ENCODE measurements at places on chromosomes 16 and 17.

GRCh38 chr17:55433029-55433628 is 11.5 kb upstream of the MMD start:
- no peak for DNase-seq

DNA sequence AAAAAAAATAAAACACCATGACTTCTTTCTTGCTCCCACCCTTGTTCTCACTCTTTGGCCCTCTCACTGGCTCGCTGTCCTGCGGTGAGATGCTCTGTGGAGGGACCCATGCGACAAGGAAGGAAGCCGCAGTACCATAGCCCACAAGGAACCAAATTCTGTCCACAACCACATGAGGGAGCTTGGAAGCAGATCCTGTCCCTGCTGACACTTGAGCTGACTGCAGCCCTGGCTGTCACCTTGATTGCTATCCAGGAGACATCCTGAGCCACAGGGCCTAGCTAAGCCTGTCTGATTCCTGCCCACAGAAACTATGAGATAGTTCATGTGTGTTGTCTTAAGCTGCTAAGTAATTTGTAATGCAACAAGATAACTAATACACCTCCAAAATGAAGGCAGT is 4.8 kb upstream of the MT2A start:
- DNase-seq, result no peak

DNA sequence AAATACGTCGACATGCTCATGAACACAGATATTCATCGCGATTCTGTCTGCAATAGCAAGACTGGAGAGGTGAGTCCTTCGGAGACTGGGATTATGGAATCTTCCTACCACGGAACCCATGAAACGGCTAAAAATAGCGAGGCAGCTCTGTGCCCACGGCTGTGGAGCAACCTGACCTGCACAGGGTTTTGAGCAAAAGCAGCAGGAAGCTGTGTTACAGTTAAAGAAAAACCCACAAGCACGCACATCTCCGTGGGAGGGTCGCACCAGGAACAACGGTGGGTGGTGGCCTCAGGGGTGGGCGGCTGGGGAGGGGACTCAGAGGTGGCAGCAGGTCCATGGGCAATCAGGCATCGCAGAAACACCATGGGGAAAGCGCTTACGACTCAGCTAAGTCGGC is 24.8 kb downstream of the SLC38A10 start:
- no peak for DNase-seq

DNA sequence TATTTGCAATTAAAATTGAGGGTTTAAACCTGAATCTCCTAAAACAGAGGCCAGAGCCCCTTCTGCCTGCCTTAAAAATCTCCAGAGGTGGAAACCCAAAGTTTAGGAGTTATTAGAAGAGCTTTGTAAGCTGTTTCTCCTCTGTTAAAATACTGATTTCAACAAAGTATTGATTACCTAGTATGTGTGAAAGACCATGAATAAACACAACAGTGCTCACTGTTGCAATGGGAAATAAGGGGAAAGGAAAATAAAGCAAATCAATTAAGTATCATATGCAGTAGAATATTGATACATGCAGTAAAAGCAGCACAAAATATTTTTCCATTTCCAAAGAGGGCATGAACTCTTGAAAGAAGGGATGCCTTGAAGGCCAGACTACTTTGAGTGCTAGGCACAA is 14.7 kb downstream of the CDR2 start:
- DNase-seq, result no peak

DNA sequence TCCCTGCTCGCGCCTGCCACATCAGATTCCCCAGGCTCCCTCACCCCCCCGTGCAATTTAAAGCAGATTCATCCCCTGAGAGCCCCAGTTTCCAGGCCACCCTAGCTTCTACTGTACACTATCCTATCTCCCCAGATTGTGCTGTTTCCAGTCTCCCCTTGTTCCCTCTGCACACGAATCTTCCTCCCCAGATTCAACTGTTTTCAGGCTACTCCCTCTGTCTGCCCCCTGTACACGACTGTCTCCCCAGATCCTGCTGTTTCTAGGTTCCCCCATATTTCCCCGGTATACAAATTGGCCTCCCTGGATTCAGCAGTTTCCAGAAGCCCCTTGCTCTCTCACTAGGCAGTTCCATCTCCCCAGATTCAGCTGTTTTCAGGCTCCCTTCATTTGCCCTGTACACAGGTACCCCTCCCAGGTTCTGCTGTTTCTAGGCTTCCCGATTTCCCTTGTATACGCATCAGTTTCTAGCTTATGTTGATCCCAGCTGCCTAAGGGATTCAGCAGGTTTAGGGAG is 22.9 kb downstream of the COPZ2 start:
- no peak for DNase-seq

- no peak for DNase-seq
Measured at GRCh38 chr16:27600381-27600780, 50.4 kb downstream of the KATNIP start.

GRCh38 chr17:38867968-38868816 is 1.7 kb upstream of the LASP1 start:
- no peak for DNase-seq

GRCh38 chr16:67443265-67443664 is 12.3 kb downstream of the HSD11B2 start:
- DNase-seq, result no peak

DNA sequence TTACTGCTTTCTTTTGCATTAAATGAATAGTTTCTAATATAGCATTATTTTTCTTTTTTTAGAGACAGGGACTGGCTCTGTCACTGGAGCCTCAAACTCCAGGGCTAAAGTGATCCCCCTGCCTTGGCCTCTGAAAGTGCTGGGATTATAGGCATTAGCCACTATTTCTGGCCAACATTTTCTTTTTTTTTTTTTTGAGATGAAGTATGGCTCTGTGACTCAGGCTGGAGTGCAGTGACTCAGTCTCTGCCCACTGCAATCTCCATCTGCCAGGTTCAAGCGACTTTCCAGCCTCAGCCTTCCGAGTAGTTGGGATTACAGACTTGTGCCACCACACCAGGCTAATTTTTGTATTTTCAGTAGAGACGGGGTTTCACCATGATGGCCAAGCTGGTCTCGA is 2.0 kb upstream of the DUXB start:
- DNase-seq, result no peak

GRCh38 chr17:76437467-76438402 is 15.2 kb downstream of the UBE2O start:
- DNase-seq, result no peak

DNA sequence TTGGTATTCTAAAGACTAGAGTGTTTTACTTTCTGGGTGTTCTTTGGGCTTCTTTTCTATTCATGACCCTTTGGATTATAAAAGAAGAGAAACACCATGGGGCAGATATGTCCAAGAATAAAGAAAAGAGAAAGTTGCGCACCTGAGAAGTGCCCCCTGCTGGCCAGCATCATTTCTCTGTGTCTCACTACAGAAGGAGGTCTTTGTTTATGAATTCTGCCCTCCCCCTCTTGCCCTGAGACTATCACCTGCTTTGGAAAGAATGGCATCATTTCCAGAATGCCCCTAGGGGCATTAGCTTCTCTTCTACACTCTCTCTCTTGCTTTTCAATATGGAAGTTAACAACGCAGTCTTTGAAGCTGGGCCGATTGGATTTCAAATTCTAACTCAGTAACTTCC is 45.0 kb downstream of the CDH13 start:
- DNase-seq, result no peak

DNA sequence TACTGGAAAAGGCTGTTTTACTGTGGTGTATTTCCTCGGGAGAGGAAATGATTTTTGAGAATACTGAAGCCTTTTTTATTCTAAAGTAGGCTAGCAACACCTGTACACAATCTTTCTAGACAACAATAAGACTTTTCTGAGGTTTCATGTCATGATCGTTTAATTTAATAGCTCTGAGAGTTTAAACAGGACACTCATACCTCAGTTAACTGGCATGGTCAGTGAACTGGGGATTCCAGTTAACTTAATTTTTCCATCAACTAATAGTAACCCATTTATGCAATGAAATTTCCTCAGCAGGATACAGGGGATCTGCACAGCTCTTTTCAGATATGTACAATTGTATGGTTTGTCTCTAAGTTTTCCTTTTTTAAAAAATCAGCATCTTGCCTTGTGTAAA is 262.6 kb downstream of the NTN1 start:
- DNase-seq, result no peak

DNA sequence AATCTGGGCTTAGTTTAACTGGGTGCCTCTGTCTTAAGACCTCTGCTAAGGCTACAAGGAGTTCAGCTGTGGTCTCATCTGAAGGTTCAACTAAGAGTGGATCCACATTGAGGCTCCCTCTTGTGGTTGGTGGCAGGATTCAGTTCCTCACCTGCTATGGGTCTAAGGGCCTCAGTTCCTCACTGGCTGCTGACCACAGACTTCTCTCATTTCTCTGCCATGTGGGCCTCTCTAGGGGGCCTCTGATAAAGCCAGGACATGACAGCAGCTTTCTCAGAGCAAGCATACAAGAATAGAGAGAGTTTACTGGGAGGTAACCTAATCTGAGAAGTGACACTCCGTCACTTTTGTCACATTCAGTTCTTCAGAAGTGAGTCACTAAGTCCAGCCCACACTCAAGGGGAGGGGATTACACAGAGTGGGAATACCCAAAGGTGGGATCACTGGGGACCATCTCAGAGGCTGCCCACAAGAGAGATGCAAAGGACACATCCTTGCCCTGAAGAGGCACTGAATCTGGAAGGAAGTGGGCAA is 19.2 kb upstream of the ABAT start:
- DNase-seq, result no peak

- no peak for DNase-seq
Measured at GRCh38 chr17:80961541-80962330, 29.9 kb upstream of the CHMP6 start.

DNA sequence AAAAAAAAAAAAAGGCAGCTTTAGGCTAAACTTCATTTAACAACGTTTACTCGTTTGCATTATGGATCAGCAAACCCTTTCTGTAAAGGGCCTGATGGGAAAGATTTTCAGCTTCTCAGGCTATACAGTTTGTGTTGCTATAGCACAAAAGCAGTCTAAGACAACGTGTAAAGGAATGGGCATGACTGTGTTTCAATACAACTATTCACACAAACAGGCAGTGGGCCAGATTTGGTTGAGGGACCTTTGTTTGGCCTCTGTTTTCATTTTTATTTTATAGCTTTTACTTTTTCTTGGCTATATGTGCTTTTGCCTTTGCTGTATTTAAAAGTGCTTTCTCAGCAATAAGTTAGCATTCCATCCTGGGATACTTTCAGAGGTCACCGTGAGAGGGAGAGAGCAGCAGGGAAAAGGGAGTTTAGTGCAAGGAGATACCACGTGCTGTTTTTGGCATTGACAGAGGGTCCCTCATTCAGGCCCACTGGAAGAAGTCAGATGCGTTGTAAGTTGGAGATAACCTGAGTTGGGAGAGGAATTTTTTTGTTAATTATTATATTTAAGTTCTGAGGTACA is 335.6 kb downstream of the UTP18 start:
- DNase-seq, result no peak

- DNase-seq, result no peak
Measured at GRCh38 chr17:59378675-59379074, 47.2 kb downstream of the YPEL2 start.

DNA sequence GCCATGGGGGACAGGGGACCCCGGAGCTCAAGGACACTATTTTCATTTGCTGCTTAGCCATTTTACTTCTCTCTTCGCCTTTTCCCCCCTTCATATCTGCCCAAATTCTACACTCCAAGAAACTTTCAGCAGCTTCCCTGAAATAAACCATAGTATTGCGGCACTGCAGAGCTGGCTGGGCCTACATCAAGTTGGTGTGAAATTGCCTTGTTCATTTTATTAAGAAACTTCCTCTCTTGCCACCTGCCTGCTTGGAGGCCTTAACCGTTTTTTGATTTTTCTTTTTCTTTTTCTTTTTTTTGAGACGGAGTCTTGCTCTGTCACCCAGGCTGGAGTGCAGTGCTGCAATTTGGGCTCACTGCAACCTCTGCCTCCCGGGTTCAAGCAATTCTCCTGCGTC is 7.4 kb upstream of the CPNE2 start:
- DNase-seq, result no peak

DNA sequence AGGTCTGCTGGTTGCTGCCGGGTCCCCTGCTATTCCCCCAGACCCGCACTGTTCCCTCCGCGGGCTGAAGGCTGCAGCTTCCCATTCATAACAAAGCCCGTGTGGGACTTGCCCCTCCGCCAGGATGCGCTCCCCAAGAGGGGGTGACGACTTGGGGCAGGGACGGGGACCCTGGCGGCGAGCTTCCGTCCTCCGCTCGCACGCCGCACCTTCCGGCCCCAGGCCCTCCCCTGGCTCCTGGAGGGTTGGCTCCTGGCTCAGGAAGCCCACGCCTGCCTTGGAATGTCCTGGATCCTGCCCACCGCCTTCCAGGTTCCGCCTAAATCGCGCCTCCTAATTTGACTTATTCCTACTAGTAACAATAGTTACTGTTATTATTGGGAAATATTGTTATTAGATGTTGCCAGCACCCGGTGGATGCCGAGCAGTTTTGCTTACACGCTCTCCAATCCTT is 1.1 kb upstream of the TFAP4 start:
- DNase-seq, result peak; percentile 54
